ENCODE measurements at places on chromosomes 16 and 17. TPM values are rescaled to one million over a fixed set of nuclear protein-coding genes. Genes with fewer than 3 reads are reported as not detected.

Gene CD79B
- total RNA-seq: 1.2 TPM

Gene ZNF785
- 12.5 TPM for total RNA-seq

Gene CLEC3A
- total RNA-seq: not detected

Gene HOXB8
- 110 TPM for total RNA-seq

Gene RNF227
- 4.7 TPM for total RNA-seq

Gene KCNH6
- 0.22 TPM for total RNA-seq

Gene RNF112
- total RNA-seq: 7.9 TPM

Gene CCL1
- not detected for total RNA-seq

Gene MEIOB
- 2.6 TPM for total RNA-seq

Gene TMC7
- total RNA-seq: 3.1 TPM

Gene HOXB1
- not detected for total RNA-seq

Gene C17orf100
- 2.2 TPM for total RNA-seq

Gene CHD9NB
- 25.7 TPM for total RNA-seq

Gene CA5A
- total RNA-seq: not detected

Gene NPB
- 4.4 TPM for total RNA-seq

Gene PRR35
- total RNA-seq: not detected

Gene ALOX15B
- total RNA-seq: 0.10 TPM

Gene ABCA8
- total RNA-seq: 83.7 TPM

Gene ASGR1
- total RNA-seq: 4.3 TPM

Gene CD7
- total RNA-seq: 0.33 TPM

Gene TSPAN10
- 1.3 TPM for total RNA-seq

Gene KRTAP1-5
- not detected for total RNA-seq

Gene FBXW10
- 0.40 TPM for total RNA-seq

Gene GABARAPL2
- total RNA-seq: 208 TPM

Gene RGS9
- total RNA-seq: 19.1 TPM

Gene ADCY7
- total RNA-seq: 12.4 TPM

Gene DOC2B
- total RNA-seq: 29.6 TPM

Gene CDR2L
- total RNA-seq: 8.0 TPM

Gene MYH13
- not detected for total RNA-seq

Gene MT4
- not detected for total RNA-seq

Gene ABCC1
- 13.8 TPM for total RNA-seq

Gene CD300E
- total RNA-seq: 0.30 TPM

Gene NDE1
- 19.4 TPM for total RNA-seq

Gene GGA3
- 12.1 TPM for total RNA-seq

Gene NUBP1
- total RNA-seq: 34.2 TPM

Gene KRT24
- not detected for total RNA-seq

Gene MSLN
- 0.83 TPM for total RNA-seq

Gene RDM1
- 1.4 TPM for total RNA-seq

Gene LRRC46
- total RNA-seq: 3.4 TPM

Gene DNAH9
- 15.1 TPM for total RNA-seq

Gene SLC16A11
- total RNA-seq: 2.5 TPM

Gene RNPS1
- total RNA-seq: 109 TPM

Gene WNK4
- 11.2 TPM for total RNA-seq

Gene GP1BA
- 0.06 TPM for total RNA-seq

Gene MYH10
- total RNA-seq: 121 TPM

Gene C17orf50
- total RNA-seq: not detected
